Gastrocnemius medialis (tissue), 4 donors: ENCODE measurements at places on chromosomes 1 and 21. TPM values are rescaled to one million over a fixed set of nuclear protein-coding genes. Genes with fewer than 3 reads are reported as not detected.
A peak's percentile ranks its signal among the peaks of the same experiment; 100 is the strongest.

- peak; percentile 60 for DNase-seq
These were observed 11.8 kb downstream of the HTR6 start for GRCh38 chr1:19676438-19676922.

GRCh38 chr1:209485167-209485566 lies 98.3 kb upstream of the CAMK1G start:
- no peak for DNase-seq

DNA sequence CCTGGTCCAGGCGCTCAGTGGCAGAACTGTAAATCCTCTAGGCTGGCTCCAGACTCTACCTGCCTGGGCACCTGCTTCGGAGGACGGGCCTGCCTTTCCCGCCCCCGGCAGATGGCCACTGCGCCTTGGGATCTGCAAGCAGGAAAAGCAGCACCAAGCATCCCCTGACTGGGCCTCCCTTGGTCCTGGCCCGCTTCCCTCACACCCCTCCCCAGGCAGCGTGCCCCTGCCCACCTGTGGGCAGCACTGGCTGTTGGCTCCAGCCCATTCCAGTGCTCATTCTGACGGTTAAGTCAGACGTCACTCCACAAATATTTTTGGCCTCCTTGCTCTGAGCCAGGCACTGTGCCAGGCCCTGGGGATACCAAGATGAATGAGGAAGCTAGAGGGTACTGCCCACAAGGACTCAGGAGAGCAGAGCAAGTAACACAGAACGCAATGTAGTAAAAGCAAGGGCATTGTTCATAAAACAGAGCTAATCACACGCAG lies 22.0 kb upstream of the BLACAT1 start:
- DNase-seq: no peak

DNA sequence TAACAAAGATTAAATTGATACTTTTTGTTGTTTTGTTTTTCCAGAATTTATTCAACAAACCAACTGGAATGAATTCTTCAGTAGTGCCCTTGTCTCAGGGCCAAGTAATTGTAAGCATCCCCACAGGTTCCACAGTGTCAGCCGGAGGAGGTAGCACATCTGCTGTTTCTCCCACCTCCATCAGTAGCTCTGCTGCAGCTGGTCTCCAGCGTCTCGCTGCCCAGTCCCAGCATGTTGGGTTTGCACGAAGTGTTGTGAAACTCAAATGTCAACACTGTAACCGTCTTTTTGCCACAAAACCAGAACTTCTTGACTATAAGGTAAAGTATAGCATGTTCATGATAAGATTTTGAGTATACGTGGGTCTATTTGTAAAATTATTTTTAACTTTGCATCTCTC lies 118.5 kb downstream of the ZMYM4 start:
- DNase-seq: no peak

GRCh38 chr1:205056188-205056611 lies 13.2 kb downstream of the CNTN2 start:
- DNase-seq: no peak

DNA sequence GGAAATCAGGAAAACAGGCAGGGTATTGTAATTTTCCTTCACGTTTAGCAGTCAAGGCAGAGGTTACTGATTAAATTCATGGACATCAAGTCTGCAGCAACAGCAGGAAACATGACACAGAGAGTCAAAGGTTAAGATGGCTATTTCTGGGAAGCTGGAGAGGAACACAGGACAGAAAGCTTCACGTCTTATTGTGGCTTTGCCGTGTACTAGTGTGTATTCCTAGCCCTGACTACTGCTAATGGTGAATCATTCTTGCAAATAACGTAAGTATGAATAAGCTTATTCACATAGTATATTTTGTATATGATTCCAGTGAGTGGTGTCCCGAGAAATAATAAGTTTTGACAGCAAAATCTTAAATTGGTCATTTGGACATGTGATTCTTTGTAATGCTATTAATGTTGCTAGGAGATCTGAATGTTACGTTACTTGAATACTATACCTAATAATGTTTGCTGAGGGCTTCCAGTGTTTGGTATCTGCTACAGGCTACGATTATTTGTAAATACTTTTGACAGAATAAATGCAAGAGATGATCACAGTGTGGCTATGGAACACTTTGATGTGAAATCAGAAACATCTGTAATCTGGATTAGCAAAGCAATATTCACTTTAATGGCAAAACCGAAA lies 77.4 kb downstream of the DISP1 start:
- DNase-seq: no peak

GRCh38 chr1:92538413-92539061 lies 51.8 kb upstream of the GFI1 start:
- DNase-seq: no peak

DNA sequence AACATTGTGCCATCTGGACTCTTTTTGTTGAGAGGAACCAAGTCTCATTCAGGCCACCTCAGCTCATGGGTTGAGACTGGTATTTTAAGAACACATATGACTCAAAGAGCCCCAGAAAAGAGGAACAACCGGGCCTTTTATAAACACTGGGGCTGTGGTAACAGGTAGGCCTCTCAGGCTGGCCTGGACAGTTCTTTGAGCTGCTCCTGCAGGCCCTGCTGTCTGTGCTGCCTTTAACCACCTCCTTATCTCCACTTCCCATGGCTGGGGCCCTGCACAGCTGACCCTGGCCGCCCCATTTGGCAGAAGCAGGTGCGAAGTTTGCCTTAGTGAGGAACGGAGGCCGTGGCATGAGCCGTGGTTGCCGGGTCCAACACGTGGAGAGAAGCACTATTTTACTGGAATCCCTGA lies 163.3 kb downstream of the RHOU start:
- DNase-seq: no peak

DNA sequence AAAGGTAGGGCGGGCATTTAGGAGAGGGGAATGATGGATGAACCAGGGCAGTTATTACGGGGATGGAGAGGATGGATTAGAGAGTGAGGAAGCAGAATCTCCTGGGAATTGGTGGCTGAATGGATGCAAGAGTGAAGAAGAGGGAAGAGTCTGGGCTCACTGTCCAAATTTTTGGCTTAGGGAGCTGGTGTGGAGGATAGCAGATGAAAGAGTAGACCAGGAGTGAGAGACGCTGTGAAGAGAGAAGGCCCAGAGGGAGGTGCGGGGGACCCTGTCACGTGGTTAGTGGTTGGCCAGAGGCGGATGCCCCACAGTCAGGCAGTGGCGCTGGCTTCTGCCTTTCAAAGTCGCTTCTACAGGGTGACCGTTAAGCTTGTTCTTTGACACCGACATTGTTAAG lies 78.4 kb downstream of the PEX14 start:
- no peak for DNase-seq

GRCh38 chr1:17869815-17870214 lies 114.7 kb downstream of the ACTL8 start:
- DNase-seq: no peak

GRCh38 chr1:232486006-232486405 lies 143.9 kb downstream of the SIPA1L2 start:
- DNase-seq: no peak

DNA sequence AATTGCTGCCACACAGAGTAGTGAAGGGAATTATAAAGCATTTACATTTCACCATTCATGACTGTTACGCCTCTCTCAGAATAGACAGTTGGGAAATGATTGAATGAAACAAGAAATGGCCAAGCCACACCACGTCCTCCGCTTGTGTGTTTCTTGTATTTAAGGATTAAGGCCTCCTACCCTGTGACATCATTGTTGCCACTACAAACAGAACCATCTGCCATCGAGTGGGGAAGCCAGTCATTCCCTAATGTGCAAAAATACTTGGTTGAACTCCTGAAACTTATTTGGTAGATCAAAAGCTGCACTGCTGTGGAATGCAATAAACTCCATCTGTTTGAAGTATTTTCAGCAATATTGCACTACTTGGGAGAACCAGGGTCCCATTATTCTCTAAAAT lies 99.0 kb upstream of the C1orf105 start:
- peak; percentile 15 for DNase-seq

- DNase-seq: peak; percentile 38
These were observed 11.5 kb downstream of the HIPK1 start for GRCh38 chr1:113940365-113941244.

DNA sequence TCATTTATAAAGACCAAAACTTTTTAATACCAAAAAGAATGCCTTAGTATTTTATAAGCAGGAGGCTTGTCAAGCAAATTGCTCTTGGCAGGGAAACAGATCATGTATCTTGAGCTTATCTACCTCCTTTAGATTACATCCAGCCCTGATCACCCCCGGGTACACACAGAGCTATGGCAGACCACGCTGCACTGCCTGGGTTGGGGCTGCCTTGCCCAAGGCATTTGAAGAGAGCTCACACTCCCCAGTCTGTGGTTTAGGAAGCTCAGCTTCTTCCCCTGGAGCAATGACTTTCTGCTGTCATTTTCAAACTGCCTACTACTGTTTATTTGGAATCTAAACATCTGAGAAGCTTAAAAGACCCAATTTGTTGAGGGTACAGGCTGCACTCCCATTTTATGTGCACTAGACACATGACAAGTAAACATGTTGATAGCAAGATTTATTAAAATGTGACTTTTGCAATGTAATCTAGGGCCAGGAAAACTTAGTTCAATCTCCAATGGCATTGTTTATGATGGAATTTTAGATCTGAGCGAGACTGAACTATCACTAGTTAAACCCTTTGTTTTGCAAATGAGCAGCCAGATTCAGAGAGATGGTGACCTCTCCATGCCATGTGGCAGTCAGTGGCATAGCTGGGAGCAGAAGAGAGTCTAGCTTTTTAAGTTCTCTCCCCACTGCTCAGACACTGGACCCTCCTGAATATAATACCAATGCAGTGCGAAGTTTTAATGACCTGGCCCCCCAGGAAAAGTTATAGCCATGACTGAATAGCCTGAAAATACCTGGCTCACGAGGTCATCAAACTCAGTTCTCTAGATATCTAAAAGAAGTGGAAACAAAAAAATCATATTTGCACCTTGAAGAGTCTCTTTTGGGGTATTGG lies 214.9 kb downstream of the HLX start:
- no peak for DNase-seq

DNA sequence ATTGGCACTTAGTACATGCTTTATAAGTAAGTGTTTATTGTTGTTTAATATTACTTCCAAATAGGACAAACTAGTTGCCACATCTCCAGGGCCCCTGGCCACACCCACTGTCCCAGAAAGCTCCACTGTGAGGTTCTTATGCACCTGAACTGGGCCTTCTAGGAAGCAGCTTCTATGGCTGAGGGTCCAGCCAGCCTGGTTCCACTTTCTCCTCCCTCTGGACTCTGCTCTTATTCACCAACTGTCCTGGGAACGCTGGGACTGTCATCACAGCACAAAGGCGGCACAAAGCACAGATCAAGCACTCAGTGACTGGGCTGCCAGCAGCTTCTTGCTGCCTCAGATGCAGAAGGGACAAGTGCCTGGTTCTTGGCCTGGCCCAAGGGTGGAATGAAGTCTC lies 29.6 kb upstream of the ZNF648 start:
- no peak for DNase-seq

GRCh38 chr1:75514270-75514669 lies 96.6 kb downstream of the SLC44A5 start:
- DNase-seq: no peak

DNA sequence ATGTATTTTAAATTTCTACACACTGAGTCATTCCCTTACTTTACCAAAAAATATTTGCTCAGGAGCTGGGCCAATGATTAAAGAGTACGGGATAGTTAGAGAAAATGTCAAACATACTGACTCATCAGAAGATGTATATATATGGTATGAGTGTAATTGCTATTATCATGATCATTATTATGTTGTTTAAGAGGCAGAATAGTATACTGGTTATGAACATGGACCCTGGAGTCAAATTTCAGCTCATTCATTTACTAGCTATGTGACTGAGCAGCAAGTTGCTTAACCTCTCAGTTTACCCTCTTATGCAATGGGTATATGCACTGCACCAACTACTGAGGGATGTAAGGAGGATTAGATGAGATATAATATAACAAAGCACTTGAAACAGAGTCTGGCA lies 41.2 kb upstream of the USH2A start:
- no peak for DNase-seq

- DNase-seq: no peak
These were observed 183.6 kb upstream of the UBE2U start for GRCh38 chr1:64019818-64020217.

GRCh38 chr1:7000720-7001119 lies 215.5 kb downstream of the CAMTA1 start:
- no peak for DNase-seq

DNA sequence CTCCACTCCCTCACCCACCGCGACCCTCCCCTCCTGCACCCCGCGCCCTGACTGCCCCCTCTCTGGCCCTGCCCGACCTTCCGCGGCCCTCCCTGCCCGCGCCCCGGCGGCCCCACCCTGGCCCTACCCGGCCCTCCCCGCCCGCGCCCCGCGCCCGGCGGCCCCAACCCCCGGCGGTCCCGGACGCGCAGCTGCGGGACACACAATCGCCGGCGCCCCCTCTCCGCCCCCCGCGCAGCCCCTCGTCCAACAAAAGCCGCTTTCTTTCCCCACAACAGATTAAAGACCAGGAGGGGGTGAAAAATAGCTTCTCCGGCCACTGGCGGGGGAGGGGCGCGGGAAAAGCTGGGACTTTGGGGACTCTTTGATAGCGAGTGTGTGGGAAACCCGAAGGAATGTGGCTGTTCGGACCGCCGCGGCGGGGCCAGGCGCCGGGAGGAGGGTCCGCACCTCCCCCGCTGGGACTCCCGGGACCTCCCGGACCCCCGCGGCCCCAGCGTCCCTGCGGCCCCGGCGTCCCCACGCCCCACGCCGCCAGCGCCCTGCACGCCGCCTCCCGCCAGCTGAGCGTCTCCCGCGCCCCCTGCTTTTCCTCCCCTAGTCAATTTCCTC lies 8.8 kb upstream of the ID3 start:
- no peak for DNase-seq

DNA sequence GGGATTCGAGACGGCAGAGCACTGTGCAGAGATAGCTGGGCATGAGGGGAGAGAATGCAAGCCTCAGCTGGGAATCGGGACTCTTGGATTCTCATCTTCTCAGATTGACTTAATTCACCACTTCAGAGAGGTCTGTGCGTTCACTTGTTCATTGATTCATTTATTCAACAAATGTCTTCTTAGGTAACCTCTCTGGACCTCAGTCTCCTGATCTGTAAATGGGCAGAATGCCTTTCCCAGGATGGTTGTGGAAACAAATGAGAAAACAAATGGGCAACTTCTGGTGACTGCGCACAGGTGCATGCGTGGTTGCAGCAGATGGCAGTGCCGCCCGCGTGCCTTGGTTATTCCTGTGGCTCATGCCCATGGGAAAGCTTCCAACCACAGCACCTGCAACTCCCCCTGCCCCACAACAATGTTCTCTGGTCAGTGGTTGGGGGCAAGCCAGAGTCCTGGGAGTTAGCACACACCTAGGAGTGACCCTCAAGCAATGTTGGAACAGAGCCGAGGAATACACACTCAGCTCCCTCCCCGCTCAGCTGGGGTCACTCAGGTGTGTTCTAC lies 110.1 kb upstream of the RUNX3 start:
- DNase-seq: no peak

The C4BPB gene
- 0.46 TPM for total RNA-seq

The NVL gene
- 32.5 TPM for total RNA-seq

The CD48 gene
- not detected for total RNA-seq

The TRIM58 gene
- total RNA-seq: 0.68 TPM

The HSD3B2 gene
- total RNA-seq: not detected

The CFHR4 gene
- not detected for total RNA-seq

The KIF17 gene
- total RNA-seq: 3.0 TPM

The INPP5B gene
- 13.4 TPM for total RNA-seq

The MLLT11 gene
- 2.8 TPM for total RNA-seq

The PTGFR gene
- 2.2 TPM for total RNA-seq

The ETV3L gene
- not detected for total RNA-seq

The CLDN19 gene
- total RNA-seq: 0.59 TPM

The ACOT11 gene
- total RNA-seq: 0.95 TPM

The CLCA4 gene
- not detected for total RNA-seq
